Choroid plexus epithelial cell (primary cell): ENCODE measurements at places on chromosomes 7 and 10.

- DNase-seq = peak; percentile 77
Observed at GRCh38 chr10:104317269-104317710, 21.0 kb downstream of the ITPRIP start.

- DNase-seq = peak; percentile 51
Observed at GRCh38 chr10:9305018-9305655, 1250.6 kb downstream of the GATA3 start.

GRCh38 chr7:14446829-14447228 is 455.7 kb downstream of the DGKB start:
- DNase-seq = no peak

GRCh38 chr10:27319752-27320431 is 79.3 kb upstream of the ACBD5 start:
- DNase-seq = peak; percentile 43

GRCh38 chr10:33248638-33249037 is 85.8 kb downstream of the NRP1 start:
- peak; percentile 96 for DNase-seq

- DNase-seq = peak; percentile 50
Observed at GRCh38 chr10:9625304-9625703, 1392.4 kb upstream of the CELF2 start.

- no peak for DNase-seq
Observed at GRCh38 chr10:114278140-114278883, 39.3 kb downstream of the VWA2 start.

DNA sequence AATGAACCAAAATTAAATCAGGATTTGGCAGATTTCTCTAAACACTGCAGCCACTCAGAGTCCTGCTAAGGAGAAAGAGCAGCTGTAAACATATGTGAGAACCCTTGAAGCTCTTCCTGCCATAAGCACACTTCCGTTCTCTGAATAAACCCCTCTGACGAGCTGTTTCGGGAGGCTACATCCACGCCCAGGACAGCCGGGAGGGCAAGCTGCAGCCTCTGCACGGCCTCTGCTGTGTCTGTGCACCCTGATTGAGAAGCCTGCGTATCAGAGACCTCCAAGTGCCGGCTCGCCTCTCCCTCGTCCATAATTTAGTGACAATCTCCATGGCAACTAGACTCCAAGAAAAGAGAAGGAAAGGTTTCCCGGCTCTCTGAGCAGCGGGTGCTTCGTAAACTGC is 114.4 kb downstream of the PTPRN2 start:
- DNase-seq = peak; percentile 23

- no peak for DNase-seq
Observed at GRCh38 chr7:154879629-154880028, 123.3 kb downstream of the PAXIP1 start.

DNA sequence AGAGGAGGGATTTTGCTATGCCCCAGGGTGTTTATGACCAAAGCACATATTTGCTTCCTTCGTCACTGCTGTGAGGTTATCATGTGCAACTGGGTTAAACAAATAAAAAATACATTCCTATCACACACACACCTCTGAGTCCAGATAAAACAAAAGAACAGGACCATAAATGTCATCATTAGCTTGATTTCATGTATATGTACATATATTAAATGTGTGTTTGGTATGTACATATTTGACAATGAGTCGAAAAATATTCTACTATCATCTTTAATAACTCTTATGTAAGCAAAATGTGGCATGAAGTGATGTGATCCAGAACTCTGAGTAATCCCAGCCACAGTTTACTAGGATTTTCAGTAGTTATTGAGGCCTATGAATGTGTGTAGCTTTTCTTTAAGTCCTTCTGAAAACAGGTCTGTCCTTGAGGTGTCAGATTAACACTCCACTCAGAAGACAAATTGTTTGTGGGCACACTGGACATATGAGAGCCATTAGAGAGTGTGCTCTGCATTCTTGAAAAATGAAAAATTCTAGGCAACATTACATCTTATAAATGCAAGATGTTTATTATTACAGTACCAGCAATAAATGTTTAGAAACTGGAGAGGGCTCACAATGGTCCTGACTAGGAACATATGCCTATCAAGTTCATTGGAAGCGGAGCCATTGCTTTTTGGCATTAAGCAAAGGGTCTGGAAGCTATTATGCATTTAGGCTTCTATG is 335.1 kb upstream of the SEMA3A start:
- peak; percentile 78 for DNase-seq

GRCh38 chr10:3245395-3245794 is 72.8 kb upstream of the PITRM1 start:
- no peak for DNase-seq

DNA sequence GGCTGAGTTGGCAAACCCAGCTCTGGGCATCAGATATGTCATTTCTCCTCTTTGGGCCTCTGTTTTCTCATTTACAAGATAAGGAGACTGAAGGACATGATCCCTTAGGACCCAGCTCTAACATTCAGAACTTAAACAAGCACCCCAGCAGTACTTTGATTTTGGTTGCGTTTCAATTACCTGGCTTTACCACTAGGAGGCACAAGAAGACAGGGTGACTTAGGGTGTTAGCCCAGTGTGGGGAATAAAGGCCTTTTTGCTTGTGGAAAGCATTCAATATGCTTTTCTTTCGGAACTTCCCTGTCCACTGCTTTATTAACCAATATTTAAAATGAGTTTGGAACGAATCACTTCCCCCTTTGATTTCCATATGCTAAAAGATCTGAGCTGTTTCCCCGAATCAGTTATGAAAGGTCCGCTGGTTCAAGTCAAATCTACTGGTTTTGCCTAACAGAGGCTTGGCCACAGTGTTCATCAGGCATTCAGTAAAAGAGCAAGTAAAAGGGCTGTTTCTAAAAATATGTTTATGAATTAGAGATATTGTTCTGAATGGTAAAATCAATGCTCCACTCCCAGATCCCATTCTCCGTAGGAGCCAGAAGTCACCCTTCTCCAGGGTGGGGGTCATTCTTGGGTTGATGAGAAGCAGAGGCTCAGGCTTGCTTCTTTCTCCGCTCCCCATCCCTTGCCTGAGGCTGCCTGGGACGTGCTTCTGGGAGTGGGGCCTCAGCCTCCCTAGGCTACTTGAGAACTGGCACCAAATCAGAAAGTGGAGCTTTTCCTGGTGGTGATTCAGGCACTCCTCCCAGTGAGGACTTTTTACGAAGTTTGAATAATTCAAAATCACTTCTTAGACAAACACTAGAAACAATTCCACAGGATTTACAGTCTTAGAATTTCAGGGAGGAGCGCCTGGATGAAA is 105.5 kb downstream of the MYOF start:
- DNase-seq = peak; percentile 94

- DNase-seq = peak; percentile 19
Observed at GRCh38 chr7:101677797-101678479, 48.8 kb upstream of the MYL10 start.

- no peak for DNase-seq
Observed at GRCh38 chr10:114303556-114303955, 64.5 kb downstream of the VWA2 start.

GRCh38 chr7:101924171-101924570 is 106.7 kb downstream of the CUX1 start:
- no peak for DNase-seq

DNA sequence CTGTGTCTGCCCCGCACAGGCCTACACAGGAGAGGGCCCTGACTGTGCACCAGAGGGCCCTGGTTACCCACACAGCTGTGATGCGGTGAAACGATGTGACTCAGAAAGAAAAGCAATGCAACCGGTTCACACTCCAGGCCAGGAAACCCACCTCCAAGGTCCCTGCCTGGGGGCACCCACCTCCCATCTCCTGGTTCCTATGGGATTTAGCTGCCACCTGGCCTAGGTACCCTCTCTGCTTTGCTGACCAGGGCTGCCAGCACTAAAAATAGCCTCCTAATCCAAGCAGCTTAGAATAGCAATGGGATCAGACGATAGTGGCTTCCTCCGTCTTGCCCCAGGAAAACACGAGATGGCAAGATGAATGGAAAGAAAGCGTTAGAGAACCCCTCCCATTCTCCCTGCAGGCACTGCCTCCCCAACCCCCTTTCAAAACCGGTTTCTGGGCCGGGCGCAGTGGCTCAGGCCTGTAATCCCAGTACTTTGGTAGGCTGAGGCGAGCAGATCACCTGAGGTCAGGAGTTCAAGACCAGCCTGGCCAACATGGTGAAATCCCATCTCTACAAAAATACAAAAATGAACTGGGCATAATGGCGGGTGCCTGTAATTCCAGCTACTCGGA is 12.4 kb downstream of the RBP3 start:
- DNase-seq = no peak

- DNase-seq = no peak
Observed at GRCh38 chr10:44984671-44985101, 6.1 kb upstream of the DEPP1 start.

GRCh38 chr10:10830293-10830986 is 187.2 kb upstream of the CELF2 start:
- DNase-seq = peak; percentile 95

GRCh38 chr10:129901389-129902006 is 62.6 kb downstream of the EBF3 start:
- DNase-seq = no peak

GRCh38 chr7:130070861-130071622 is 708 bp downstream of the KLHDC10 start:
- DNase-seq = peak; percentile 21

GRCh38 chr10:91569522-91569921 is 63.3 kb downstream of the PPP1R3C start:
- DNase-seq = no peak

GRCh38 chr7:53642361-53642760 is 606.9 kb downstream of the POM121L12 start:
- no peak for DNase-seq

DNA sequence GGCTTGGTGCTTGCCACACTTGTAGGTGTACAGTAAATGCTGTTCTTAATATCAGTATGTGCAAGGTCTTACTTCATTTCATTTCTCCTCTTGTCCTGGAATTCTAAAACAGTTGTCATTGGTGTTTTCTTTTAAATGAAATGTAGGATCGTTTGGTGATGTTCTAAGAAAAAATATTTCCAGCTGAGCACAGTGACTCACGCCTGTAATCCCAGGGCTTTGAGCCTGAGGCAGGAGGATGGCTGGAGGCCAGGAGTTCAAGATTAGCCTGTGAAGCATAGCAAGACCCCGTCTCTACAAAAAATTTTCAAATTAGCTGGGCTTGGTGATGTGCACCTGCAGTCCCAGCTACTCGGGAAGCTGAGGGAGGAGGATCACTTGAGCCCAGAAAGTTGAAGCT is 32.6 kb upstream of the ELN start:
- DNase-seq = peak; percentile 58

GRCh38 chr7:24245362-24245761 is 38.6 kb upstream of the NPY start:
- DNase-seq = no peak

DNA sequence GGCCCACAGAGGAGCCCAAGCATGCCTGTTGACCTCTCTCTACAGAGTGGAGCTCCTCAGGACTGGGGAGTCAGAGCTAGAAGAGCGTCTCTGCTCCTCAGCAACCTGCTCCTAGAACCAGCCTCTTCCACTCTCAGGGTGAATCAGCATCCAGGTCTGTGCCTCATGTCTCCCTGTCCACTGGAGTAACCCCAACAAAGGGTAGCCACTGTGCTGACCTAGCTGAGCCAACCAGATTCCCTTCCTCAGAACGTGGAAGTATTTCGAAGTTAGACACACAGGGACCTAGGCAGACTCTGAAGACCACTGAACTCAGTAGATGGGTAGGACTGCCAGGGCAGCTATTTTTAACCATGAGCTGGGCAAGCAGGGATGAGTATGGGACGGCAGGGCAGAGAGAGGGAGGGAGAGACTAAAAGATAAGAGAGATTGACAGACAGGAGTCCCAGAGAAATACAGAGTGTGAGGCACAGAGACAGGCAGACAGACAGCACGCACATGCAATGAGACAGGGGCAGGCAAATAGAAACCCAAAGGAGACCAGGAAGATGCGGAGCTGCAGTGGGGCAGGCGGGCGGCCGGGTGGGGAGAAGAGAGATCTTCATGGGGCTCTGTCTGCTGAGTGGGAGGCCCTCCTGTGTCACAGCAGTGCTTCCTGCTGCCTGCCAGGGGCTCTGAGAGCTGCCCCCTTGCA is 56.7 kb downstream of the OSBPL3 start:
- no peak for DNase-seq

DNA sequence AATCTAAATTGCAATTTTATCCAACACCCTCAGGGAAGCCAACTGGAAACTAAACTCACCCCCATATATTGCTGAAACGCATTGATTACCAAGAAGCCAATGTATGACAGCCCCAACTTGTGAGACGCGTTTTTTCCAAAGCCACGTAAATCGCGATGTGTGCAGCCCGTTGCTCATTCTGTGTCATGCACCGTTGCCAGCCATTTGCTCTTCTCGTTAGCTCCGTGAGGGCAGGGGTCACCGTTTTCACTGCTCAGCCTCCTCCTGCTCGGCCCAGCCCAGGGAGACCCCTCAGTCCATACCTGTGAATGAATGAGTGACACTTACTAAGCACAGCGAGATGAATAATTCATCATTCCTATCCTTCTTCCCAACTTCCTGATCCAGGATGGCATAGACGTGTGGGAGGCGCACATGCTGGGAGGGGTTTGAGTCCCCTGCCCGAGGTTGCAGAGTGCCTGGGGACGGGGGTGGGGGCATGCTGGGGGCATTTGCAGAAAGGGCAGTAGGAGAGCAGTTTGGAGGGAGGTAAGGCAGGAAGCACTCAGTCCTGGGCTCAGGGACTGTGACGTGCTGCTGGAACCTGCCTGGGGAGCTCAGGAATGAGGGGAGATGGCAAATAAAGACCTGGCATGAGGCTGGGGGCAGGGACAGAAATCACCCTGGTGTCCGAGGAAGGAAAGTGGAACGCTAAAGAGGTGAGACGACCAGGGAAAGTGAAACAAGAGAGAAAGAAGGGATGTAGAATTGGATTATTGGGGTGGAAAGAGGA is 104.2 kb upstream of the SDK1 start:
- no peak for DNase-seq

DNA sequence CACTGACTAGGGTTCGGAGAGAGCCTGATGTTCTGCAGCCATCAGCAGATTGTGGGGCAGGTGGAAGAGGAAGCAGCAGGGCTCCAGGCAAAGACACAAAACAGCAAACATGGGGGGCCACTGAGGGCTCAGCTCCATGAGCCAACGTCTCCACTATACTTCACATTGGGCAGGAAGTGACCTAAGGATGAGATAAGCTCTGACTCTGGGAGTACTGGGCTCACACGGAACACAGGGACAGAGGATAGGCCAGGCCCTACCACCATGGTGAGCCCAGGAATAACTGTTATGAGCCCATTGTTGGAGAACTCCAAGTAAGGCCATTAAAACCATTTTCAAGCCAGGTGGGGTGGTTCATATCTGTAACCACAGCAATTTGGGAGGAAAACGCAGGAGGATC is 14.9 kb upstream of the MRPS24 start:
- DNase-seq = no peak
